Uterus (tissue), 4 donors: ENCODE measurements at places on chromosomes 7 and 10. TPM values are rescaled to one million over a fixed set of nuclear protein-coding genes. Genes with fewer than 3 reads are reported as not detected.

The LIPN gene
- not detected for total RNA-seq

The GOT1 gene
- 26.6 TPM for total RNA-seq

The METTL2B gene
- 24.4 TPM for total RNA-seq

The UCMA gene
- not detected for total RNA-seq

The CH25H gene
- not detected for total RNA-seq

The CDH23 gene
- total RNA-seq, result 7.1 TPM

The GPR85 gene
- not detected for total RNA-seq

The EIF3B gene
- total RNA-seq, result 121 TPM

The CALHM1 gene
- total RNA-seq, result not detected

The RBP3 gene
- total RNA-seq, result not detected
